ENCODE measurements at places on chromosomes 3 and 15.

DNA sequence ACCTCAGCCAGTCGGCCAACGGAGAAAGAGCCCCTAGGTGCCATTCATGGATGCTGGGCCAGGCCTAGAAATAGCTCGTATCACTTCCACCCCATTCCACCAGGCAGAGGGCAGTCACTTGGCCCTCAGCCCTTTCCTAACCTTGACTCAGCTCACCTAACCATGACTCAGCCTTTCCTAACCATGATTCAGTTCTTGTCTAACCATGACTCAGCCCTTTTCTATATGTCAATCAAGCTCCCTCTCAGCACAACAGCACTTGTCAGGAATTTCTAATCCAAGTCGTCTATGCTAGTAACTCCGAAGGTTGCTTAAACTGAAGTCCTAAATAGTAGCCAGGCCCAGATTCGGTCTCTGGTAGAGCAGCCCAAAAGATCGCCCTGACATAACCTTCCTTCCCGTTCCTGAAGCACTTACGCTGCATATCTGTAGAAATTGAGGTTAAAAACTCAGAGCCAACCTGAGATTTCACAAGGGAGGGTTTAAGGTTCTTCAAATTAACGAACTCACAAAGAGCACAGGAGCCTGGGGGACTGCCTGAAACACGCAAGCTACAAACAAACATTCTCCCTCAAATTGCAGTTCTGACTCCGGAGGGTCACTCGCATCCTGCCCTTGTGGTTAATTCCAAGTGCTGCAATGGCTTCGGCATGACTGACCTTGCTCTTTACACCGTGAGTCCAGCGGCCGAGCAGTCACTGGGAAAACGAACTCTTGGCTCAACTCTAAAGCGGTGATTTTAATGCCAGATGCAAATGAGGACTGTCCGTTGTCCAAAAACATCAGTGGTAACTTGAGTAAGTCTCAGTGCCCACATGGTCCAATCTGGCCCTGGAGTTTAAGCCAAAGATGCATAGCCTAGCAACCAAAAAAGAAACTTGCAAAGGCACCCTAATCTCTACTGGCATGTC lies 99.9 kb downstream of the ADAMTS17 start:
- peak; percentile 45 for DNase-seq

GRCh38 chr3:132198516-132198915 lies 118.7 kb upstream of the ACP3 start:
- DNase-seq, result no peak

GRCh38 chr3:9916734-9917680 lies at the start of gene IL17RC:
IL17RC (plus strand) TSS chr3:9917098; CDS start chr3:9917316, 218 bp downstream.
- peak; percentile 95 for DNase-seq

DNA sequence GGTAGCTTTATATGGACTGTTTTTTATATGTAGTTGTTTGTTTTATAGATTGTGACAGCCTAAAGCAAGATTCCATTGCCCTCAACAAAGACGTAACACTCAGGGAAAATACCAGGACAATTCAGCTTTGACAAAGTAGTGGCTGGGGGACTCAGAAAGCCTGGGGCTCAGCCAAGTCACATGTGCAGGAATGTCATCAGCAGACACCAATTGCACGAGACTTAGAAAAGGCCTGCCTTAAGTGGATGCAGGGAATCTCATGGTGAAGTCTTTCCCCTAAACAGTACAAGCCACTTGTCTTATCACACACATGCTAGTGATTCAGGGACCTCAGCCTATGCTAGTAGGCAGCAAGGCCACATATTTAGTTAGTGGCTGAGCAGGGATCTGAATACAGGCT lies 381.8 kb upstream of the THBS1 start:
- DNase-seq, result no peak

DNA sequence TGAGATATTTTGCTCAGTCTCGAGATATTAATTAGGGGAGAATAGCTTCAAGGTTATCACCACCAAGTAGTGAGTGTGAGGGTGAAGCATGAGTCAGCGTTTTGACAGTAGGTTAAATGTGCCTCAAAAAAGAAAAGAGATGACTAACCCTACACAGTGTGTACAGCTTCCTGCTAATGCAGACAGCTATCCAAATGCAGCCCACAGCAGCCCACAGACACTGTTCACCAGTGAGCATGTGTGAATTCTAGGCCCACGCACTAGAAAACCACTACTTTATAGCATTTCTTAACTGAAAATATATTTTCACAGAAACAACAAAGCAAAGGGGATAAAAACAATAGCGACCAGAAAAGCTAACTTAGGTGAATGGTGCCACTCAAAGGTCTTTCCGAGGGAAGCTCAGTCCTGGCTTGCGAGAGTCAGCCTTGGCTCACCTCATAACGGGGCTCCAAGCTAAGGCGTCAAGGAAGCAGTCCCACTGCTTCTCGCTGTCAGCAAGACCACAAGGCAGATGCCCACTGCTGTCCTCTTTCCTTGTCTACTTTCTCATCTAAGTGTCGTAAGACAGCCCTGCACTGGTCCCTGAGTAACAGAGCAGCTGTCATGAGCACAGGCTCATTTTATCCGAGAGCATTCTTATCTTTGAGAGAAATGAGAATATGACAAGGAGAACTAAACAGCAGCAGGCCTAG lies 47.6 kb downstream of the TXNRD3 start:
- no peak for DNase-seq

- no peak for DNase-seq
Observed at GRCh38 chr3:106842151-106842550, 535.1 kb upstream of the CCDC54 start.

DNA sequence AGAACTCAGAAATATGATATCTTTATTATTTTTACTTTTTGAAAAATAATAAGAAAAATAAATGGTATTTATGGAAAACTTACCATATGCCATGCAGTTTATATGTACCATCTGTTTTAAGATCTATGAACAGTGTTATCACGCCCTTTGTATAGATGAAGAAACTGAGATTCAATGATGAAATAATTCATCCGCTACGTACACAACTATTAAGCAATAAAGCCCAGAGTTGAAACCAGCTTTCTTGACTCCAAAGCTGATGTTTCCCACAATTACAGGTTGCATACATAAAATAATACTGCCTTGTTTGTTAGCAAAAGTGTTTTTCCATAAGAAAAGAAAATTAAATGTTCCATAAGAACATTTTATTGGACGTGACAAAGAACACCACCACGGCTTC lies 67.2 kb upstream of the BCL6 start:
- DNase-seq, result no peak

- DNase-seq, result peak; percentile 77
Observed at GRCh38 chr15:83207660-83208366, at the start of gene HDGFL3. HDGFL3 (minus strand) TSS chr15:83207823; CDS start chr15:83207414, 409 bp downstream.

DNA sequence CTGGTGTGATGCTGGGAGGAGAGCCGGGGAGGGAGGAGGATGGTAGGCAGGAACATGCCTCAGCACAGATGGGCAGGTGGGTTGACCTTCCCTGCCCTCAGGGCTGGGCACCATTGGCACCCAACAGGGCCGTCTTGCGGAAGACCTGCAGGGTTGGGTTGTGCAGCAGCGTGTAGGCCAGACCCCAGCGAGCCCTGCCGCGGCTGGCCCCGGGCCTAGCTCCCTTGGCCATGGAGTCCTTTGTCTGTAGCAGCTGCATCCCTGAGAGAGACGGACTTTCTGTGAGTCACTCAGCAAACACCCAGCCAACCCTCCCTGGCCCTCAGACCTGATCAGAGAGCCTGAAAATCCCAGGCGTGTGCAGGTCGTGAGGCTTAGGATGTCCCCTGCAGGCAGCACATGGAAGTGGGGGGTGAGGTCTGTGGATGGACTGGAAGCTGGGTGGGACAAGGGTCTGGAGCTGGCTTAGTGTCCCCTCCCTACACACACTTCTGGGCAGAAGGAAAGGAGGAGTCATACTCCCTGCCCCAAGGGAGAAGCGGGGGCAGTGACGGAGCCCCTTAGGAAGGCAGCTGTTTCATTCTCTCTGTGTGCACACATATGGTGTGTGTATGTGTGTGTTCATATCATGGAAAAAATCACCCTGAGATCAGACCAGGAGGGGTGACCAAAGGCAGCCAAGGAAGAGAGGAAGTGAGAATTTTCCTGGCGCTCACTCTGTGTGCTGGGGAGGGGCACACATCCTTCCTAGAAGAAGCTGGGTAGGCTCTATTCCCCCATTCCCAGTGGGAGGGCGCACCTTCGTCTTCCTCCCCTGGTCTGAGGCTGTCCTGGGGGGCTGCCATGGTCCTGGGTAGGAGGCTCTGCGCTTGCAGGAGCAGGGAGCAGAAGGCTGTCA lies 6.7 kb downstream of the ISLR start:
- DNase-seq, result no peak

DNA sequence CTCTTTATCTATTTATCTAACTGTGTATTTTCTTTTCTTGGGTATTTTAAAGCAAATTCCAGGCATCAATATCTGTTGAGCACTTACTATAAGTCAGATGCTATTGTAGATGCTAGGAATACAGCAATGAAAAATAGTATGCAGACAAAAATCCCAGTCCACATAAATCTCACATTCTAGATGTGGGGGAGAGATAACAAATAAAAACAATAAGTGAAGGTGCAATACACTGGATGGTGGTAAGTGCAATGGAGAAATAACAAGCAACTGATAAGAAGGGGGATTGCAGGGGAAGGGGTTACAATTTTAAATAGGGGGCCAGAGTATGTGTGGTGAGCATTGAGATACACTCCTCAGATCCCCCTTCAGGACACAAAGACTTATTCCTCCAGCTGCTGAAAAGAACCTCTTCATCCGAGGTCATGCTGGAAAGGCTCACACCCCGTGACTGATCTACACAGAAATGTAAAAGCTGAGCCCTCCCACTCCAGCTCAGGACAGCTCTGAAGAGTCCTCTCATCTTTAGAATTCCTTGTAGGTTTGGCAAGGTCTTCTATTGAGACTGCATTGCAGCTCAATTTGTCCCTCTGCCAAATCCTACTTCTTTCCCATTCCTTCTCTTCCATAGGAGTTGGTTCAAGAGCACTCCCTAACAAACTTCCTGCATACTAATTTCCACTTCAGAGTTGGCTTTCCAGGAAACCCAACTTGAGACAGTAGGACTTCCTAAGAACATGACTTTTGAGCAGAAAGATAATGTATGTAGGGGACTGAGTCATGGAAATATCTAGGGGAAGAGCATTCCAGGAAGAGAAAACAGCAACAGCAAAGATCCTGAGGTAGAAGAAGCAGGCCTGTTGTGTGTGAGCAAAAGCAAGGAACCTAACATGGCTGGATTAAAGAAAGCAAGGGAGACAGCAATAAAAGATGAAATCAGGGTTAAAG lies 8.1 kb upstream of the SCG3 start:
- no peak for DNase-seq

- no peak for DNase-seq
Observed at GRCh38 chr3:18012436-18012835, 270.0 kb upstream of the TBC1D5 start.

DNA sequence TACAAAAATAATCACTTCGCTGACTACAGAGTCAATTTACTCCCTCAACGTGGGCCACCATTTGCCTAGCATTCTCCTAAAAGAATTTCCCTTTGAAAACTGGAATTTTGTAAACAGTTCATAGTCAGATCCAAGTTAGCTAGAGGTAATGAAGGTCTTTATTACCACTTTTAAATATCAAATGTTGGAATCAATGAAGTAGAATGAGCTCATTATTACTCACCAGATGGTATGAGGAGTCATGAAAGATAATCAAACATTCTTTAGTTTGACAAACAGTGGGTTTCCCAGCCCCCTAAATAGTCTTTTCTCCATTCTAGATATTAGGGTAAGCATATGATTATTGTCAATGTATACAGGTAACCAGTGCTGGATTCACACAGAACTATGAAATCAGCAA lies 455.7 kb upstream of the THBS1 start:
- DNase-seq, result no peak

DNA sequence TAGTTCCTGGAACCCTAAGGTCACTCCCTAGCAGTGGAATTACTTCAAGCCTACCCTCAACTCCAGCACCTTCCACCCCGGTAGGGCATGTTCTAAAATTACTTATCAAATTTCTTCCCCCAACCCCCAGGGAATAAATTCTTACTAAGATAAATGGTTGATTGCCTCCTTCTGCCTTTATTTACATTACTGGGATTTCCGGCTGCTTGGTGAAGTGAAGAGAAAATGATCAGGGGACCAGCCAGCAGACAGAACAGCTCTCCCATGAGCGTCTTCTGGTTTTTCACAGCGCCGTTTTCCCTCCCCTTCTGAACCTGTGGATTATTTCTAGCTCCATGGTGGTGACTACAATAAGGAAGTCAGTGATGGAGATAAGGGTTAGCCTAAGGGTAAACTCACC lies 521.5 kb upstream of the PPP2R3A start:
- DNase-seq, result no peak

DNA sequence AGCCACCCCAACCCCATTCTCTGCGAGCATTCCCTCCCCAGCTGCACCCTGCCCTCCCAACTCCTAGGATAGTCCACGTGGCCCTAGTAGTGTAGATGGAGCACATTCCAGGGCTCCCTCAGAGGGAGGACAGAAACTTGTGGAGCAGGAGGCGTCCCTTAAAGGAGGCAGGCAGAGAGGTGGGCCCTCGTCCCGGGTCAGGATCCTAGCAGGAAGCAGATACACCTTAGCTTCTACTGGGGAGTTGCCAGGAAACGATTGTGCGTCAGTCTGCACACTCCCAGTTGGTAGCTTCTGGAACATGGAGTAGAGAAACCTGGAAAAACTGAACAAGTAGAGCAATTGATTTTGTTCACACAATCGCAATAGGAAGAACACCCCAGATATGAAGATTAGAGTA lies 43.9 kb upstream of the KLHL25 start:
- DNase-seq, result no peak

DNA sequence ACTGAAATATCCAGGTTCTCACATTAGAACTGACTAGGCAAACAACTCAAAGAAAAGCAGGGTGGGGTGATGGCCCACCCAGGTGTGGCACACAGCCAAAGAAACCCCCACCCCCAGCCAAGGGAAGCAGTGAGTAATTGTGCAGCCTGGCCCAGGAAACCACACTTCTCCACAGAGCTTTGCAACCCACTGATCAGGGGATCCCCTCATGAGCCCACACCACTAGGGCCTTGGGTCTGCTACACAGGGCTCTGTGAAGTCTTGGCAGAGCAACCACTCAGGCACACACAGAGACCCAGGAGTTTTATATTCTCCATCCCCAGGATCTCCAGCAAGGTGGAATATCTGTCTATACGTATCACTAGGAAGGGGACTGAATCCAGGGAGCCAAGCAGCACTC lies 22.2 kb upstream of the TRIM42 start:
- no peak for DNase-seq

DNA sequence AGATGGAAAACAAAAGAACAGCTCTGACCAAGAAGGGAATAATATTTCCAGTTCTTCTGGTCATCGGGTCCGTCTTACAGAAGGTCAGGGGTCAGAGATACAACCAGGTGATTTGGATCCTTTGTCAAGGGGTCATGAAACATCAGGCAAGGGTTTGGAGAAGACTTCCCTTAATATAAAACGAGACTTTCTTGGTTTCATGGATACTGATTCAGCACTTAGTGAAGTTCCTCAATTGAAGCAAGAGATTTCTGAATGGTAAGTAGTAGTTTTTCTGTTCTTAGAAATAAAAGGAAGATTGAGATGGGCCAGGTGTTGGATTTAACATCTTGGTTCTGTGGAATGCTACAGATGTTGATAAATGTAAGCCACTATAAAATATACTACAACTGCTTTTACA lies 9.5 kb downstream of the MGA start:
- DNase-seq, result no peak
